ENCODE measurements at places on chromosomes 3 and 15.

DNA sequence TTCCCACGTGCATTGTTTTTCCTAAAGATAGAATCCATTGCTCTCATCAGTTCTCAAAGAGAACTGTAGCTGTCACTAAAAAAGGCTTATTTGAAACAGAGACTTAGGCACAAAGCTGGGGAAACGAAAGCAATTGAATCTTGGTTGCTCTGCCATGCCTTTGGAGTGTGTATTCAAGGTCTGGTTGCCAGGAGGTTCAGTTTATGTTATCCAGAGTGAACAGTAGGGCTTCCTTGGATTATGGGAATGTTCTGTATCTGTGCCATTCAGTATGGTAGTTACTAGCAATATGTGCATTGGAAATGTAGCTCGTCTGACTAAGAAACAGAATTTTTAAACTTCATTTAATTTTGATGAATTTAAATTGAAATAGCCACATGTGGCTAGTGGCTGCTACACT is 50.6 kb downstream of the CLSTN2 start:
- DNase-seq, result no peak
- no peaks in the 10 kb centered on the region for H3K36me3 ChIP-seq
- no peak overlapping the region for H3K27ac ChIP-seq
- no peaks in the 10 kb centered on the region for H3K27me3 ChIP-seq

GRCh38 chr3:37125195-37126073 is 48.9 kb downstream of the LRRFIP2 start:
- no peaks in the 10 kb centered on the region for H3K36me3 ChIP-seq
- no peaks in the 10 kb centered on the region for H3K4me1 ChIP-seq
- no peak overlapping the region for H3K27ac ChIP-seq
- DNase-seq, result no peak
- no peak overlapping the region for H3K4me3 ChIP-seq

GRCh38 chr3:124768812-124769211 is 38.6 kb downstream of the UMPS start:
- H3K4me3 ChIP-seq, result no peak overlapping the region
- peaks cover 2% of the 10 kb centered on the region for H3K4me1 ChIP-seq
- H3K27ac ChIP-seq, result no peak overlapping the region
- H3K27me3 ChIP-seq, result no peaks in the 10 kb centered on the region

GRCh38 chr3:113630956-113631542 is 65.4 kb downstream of the USF3 start:
- no peak for DNase-seq
- no peak overlapping the region for H3K4me3 ChIP-seq
- H3K36me3 ChIP-seq, result no peaks in the 10 kb centered on the region

- DNase-seq, result no peak
- peaks cover 9% of the 10 kb centered on the region for H3K4me1 ChIP-seq
- H3K27me3 ChIP-seq, result no peaks in the 10 kb centered on the region
- no peak overlapping the region for H3K4me3 ChIP-seq
- H3K27ac ChIP-seq, result no peak overlapping the region
- H3K36me3 ChIP-seq, result peaks cover 13% of the 10 kb centered on the region
These were observed 54.6 kb upstream of the FURIN start for GRCh38 chr15:90813796-90814190.

- H3K4me3 ChIP-seq, result no peak overlapping the region
- DNase-seq, result no peak
- H3K4me1 ChIP-seq, result no peaks in the 10 kb centered on the region
- no peaks in the 10 kb centered on the region for H3K36me3 ChIP-seq
- no peaks in the 10 kb centered on the region for H3K27me3 ChIP-seq
These were observed 85.7 kb upstream of the TGFBR2 start for GRCh38 chr3:30520699-30521098.

- no peak for DNase-seq
- peaks cover 3% of the 10 kb centered on the region for H3K36me3 ChIP-seq
- no peak overlapping the region for H3K27ac ChIP-seq
These were observed 175.5 kb upstream of the RORA start for GRCh38 chr15:61404567-61404966.

DNA sequence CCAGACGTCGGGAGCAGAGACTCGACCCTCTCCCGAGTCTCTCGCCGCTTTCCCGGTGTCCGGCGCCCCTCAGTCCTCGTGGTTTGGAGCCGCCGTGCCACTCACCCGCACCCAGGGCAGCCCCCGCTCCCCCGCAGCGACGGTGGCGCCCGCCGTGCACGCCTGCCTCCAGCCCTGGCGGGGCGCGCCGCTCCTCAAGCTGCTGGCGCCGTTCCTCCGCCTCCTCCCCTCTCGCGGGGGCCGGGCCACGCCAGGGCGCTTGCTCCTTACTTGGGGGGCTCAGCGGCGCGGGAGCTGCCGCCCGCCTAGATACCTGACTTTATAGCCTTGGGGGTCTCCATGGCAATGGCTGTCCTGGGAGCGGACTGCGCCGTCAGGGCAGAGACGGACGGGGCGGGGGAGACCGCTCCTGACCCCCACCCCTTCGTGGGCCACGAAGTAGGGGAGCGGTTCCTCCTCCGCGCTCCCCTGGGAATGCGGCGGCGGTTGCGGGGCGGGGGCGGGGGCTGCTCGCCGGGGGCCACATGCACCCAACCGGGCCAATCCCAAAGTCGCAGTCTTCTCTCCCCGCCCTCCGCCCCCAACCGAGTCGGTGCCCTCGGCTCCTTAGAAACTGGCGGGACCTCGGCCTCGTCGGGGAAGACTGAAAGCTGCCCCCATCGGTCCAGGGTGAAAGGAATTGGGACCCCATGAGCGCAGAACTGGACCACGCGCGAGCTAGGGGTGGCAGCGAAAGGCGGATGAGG is at the start of gene ANKRD63:
ANKRD63 (minus strand) TSS at position 196 of the 746 bp plus-strand sequence. CDS start 478 bp downstream, outside the sequence.
- no peak for DNase-seq
- H3K27ac ChIP-seq, result no peak within 1 kb of the TSS

DNA sequence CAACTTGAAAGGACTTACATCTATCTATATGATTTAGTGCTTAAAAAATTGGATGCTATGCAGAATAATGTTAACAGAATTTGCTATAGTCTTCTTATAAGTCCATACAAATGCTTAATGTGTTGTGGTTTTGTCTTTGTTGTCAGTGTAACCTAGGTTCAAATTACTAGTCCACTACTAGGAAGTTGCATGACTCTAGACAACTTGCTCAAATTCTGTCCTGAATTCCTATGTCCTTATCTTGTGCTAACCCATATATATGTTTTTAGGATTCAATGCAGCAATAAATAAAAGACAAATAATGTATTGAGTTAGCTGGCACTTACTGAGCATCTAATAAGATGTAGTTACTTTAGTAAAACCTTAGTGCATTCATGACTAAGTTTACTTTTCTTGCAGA is 276.5 kb upstream of the KCNMB2 start:
- H3K4me3 ChIP-seq, result no peak overlapping the region
- no peaks in the 10 kb centered on the region for H3K36me3 ChIP-seq
- DNase-seq, result no peak
- no peak overlapping the region for H3K27ac ChIP-seq
- no peaks in the 10 kb centered on the region for H3K27me3 ChIP-seq
- H3K4me1 ChIP-seq, result no peaks in the 10 kb centered on the region

GRCh38 chr15:75059607-75060006 is 36.2 kb downstream of the PPCDC start:
- no peaks in the 10 kb centered on the region for H3K36me3 ChIP-seq
- no peak overlapping the region for H3K27ac ChIP-seq
- no peaks in the 10 kb centered on the region for H3K27me3 ChIP-seq
- H3K4me3 ChIP-seq, result no peak overlapping the region

DNA sequence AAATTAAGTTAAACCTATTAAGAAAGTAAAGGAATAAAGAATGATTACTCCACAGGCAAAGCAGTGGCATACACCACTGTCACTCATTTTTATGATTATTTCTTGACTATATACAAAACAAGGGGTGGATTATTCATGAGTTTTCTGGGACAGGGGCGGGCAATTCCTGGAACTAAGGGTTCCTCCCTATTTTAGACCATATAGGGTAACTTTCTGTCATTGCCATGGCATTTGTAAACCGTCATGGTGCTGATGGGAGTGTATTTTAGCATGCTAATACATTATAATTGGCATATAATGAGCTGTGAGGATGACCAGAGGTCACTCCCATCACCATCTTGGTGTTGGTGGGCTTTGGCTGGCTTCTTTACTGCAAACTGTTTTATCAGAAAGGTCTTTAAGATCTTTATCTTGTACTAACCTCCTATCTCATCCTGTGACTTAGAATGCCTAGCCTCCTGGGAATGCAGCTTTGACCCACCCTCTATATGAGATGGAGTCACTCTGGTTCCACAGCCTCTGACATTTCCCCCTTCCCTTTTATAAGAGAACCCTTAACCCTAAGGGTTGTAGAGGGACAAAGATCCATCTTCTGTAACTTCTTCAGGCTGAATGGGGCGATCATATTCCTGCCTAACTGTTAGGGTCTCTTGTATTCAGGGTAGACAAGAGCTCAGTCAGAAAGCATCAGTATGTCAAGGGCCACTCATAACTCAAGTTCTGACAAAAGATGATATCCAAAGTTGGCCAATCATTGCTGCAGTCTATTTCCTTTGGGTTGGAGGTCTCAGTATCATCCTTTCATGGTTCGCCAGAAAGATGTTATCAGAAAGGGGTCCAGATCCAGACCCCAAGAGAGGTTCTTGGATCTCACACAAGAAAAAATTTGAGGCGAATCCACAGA is 79.5 kb upstream of the LIPC start:
- no peaks in the 10 kb centered on the region for H3K27me3 ChIP-seq
- H3K27ac ChIP-seq, result no peak overlapping the region
- no peak for DNase-seq
- H3K4me3 ChIP-seq, result no peak overlapping the region

GRCh38 chr3:24387000-24387399 is 107.7 kb downstream of the THRB start:
- H3K4me1 ChIP-seq, result no peaks in the 10 kb centered on the region
- no peaks in the 10 kb centered on the region for H3K36me3 ChIP-seq
- H3K4me3 ChIP-seq, result no peak overlapping the region
- no peak for DNase-seq
- no peaks in the 10 kb centered on the region for H3K27me3 ChIP-seq

GRCh38 chr3:32374788-32375595 is 16.7 kb upstream of the CMTM7 start:
- no peaks in the 10 kb centered on the region for H3K27me3 ChIP-seq
- DNase-seq, result peak; percentile 66
- no peaks in the 10 kb centered on the region for H3K4me1 ChIP-seq
- H3K36me3 ChIP-seq, result no peaks in the 10 kb centered on the region
- no peak overlapping the region for H3K4me3 ChIP-seq
- no peak overlapping the region for H3K27ac ChIP-seq

GRCh38 chr15:80861731-80862170 is 82.6 kb downstream of the CEMIP start:
- H3K4me1 ChIP-seq, result peaks cover 3% of the 10 kb centered on the region
- H3K36me3 ChIP-seq, result no peaks in the 10 kb centered on the region
- H3K4me3 ChIP-seq, result no peak overlapping the region
- 0 out of 2 replicates have a peak, but pooled peaks cover 1% of the 10 kb centered on the region for H3K27me3 ChIP-seq
- H3K27ac ChIP-seq, result no peak overlapping the region

GRCh38 chr3:18556503-18557135 is 131.5 kb upstream of the SATB1 start:
- DNase-seq, result no peak
- H3K36me3 ChIP-seq, result no peaks in the 10 kb centered on the region
- H3K27ac ChIP-seq, result no peak overlapping the region
- no peaks in the 10 kb centered on the region for H3K27me3 ChIP-seq
- H3K4me1 ChIP-seq, result no peaks in the 10 kb centered on the region
- H3K4me3 ChIP-seq, result no peak overlapping the region

DNA sequence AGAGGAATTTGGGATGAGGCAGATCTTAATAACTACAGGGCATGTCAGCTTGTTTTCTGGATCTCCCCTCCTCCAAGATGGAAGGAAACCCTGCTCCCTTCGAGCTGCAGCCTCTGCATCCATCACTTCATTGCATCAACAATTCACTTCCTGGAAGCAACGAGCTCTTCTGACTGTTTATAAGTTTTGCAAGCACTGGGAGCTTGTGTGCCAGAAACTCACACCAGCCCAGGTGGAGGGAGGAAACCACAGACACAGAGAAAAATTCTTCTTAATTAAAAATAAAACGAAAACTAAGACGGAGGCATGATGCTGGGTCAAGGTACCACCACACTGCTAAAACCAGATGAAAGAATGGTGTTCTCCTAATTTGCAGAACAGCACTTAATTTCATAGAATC is 10.6 kb downstream of the LRIG1 start:
- no peak overlapping the region for H3K4me3 ChIP-seq
- no peaks in the 10 kb centered on the region for H3K27me3 ChIP-seq
- DNase-seq, result no peak
- no peaks in the 10 kb centered on the region for H3K36me3 ChIP-seq
- H3K27ac ChIP-seq, result no peak overlapping the region

DNA sequence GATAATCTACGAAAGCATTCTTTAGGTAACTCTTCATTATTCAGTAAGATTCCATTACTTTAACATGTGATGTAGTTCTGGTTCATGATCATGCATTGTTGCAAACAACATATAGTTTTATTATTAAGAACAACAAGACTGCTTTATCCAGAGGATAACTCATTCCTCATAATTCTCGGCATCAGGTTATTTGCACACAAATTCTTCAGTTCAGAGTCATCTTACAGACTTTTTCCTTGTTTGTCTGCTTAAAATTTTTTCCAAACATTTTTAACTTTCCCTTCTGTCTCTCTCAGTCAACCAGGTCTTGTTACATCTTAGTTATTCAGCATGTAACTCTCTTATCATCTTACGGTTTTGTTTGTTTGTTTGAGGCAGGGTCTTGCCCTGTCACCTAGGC is 60.1 kb downstream of the VGLL3 start:
- H3K27ac ChIP-seq, result no peak overlapping the region
- no peaks in the 10 kb centered on the region for H3K4me1 ChIP-seq
- H3K27me3 ChIP-seq, result no peaks in the 10 kb centered on the region

- H3K27me3 ChIP-seq, result no peaks in the 10 kb centered on the region
- no peak for DNase-seq
- no peak overlapping the region for H3K27ac ChIP-seq
- no peaks in the 10 kb centered on the region for H3K4me1 ChIP-seq
- no peaks in the 10 kb centered on the region for H3K36me3 ChIP-seq
- no peak overlapping the region for H3K4me3 ChIP-seq
These were observed 10.3 kb downstream of the TM4SF1 start for GRCh38 chr3:149366941-149367840.

DNA sequence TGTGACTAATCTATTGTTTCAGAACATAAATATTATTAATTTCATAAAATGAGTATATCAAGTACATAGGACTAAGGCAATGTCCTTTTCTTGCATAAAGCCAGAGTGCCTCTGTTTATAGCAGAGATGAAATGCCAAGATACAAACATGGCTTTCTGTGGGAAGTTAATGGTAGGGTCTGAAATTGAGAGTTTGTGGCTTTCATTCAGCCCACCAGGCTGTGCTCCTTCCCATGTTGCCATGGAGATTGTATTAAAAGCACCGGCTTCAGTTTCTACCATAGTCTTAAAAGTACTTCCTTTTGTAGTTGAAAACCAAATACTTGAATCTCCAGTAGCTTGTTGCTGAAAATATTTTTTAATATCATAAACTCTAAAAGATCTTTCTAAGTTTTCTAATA is 114.0 kb downstream of the LRRC28 start:
- no peak overlapping the region for H3K4me3 ChIP-seq
- no peak for DNase-seq
- H3K27ac ChIP-seq, result no peak overlapping the region
